ENCODE measurements at places on chromosomes 16 and 17.

- DNase-seq = no peak
Observed at GRCh38 chr17:56186222-56186786, 33.0 kb downstream of the ANKFN1 start.

- peak; percentile 75 for DNase-seq
Observed at GRCh38 chr17:77212081-77212832, 71.5 kb downstream of the SEC14L1 start.

GRCh38 chr17:64028874-64029464 lies 8.5 kb upstream of the ICAM2 start:
- no peak for DNase-seq

DNA sequence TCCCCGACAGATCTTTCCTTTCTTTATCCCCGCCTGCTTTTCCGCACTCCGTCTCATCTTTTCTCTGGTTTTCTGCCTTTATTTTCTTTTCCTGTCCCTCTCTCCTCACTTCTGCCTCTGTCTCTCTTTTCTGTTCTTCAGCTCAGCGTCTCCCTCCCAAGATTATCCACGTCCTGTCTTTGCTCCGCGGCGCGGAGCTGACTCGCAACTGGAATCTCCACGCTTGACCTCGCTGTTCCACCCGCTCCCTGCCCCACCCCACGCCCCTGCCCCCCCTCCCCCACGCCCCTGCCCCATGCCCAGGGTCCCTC lies 4.9 kb upstream of the LHX1 start:
- no peak for DNase-seq

GRCh38 chr16:74936902-74937560 lies 47.9 kb downstream of the WDR59 start:
- no peak for DNase-seq

DNA sequence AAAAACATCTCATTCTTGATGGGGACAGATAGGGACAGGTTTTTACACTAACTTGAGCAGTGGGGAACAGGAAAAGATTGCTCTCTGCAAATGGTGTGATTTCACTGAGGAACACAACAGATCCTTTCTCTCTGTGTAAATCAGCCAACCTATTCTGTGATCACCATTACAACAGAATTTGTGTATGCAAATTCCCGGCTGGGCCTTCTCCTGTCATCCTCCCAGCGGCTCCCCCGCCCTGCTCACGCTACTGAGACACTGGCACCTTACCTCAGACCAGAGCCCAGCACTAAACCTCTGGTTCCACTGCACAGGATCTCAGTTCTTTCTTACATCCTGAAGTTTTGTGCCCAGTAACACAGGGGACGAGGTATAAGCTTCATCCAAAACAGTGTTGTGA lies 97.0 kb upstream of the FA2H start:
- DNase-seq = no peak

DNA sequence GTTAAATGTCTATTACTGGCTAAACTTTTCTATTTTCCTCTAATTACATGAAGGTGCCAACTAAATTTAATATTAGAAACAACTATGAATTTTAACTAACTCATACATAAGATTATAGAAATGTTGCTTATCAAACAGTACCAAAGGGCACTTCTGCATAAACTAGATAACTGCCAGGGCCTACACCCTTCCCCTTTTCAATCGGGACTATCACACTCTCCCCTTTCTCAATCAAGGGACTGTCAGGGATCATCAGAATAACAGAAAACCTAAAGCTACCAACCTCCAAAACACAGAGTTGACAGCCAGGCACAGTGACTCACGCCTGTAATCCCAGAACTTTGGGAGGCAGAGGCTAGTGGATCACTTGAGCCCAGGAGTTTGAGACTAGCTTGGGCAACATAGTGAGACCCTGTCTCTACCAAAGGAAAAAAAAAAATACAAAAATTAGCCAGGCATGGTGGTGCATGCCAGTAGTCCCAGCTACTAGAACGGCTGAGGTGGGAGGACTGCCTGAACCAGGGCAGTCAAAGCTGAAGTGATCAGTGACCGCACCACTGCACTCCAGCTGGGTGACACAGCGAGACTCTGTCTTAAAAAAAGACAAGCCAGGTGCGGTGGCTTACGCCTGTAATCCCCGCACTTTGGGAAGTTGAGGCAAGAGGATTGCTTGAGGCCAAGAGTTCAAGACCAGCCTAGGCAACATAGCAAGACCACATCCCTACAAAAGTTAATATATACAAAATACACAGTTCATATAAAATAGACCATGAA lies 3.2 kb upstream of the PHLPP2 start:
- no peak for DNase-seq

DNA sequence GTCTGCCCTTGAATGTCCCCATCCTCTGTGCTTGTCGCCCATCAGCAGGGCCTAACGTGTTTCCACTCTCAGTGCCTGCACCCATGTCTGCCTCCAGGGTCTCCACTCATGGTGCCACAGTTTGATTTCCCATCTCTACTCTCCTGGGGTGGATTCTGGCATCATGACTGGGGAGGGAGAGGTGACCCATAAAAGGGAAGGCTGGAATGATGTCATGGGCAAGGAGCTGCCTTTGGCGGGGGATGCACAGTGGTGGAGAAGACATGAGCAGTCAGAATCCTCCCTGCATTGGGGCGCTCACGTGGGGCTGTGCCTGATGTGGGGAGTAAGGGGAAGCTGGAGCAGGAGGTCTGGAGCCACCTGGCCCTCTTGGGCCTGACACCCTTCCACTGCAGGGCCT lies 100.9 kb downstream of the USP22 start:
- no peak for DNase-seq

GRCh38 chr16:69937465-69937951 lies 13.6 kb upstream of the CLEC18A start:
- no peak for DNase-seq

DNA sequence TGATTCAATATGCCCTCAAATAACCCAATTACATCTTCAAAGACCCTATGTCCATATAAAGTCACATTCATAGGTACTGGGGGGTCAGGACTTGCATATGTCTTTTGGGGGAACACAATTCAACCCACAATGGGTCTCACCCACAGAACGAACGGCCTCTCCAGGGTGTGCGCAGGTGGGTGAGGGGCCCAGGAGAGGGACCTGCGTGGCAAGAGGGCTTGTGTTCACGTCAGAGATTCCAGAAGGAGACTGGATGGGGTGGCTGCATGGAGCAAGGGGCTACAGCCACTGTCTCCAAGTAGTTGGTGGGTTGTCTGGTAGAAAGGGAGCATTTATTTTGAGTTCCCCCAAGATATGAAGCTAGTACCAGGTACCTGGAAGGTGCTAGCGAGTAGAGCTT lies 212.2 kb downstream of the SEC14L1 start:
- DNase-seq = no peak

- DNase-seq = no peak
Observed at GRCh38 chr16:79601931-79602627, 1.5 kb upstream of the MAF start.

- no peak for DNase-seq
Observed at GRCh38 chr17:49076573-49077384, 55.8 kb upstream of the B4GALNT2 start.

- no peak for DNase-seq
Observed at GRCh38 chr16:11254913-11255736, 879 bp downstream of the SOCS1 start.

GRCh38 chr17:81456798-81457197 lies 55.8 kb downstream of the ACTG1 start:
- DNase-seq = no peak

- no peak for DNase-seq
Observed at GRCh38 chr17:50551884-50552283, 4.9 kb downstream of the SPATA20 start.

Data from GM12892 (cell line).